ENCODE measurements at places on chromosomes 16 and 17. TPM values are rescaled to one million over a fixed set of nuclear protein-coding genes. Genes with fewer than 3 reads are reported as not detected.

TP53TG3 gene
- not detected for total RNA-seq

ADGRG3 gene
- not detected for total RNA-seq

CNGB1 gene
- total RNA-seq: not detected

DNAAF8 gene
- not detected for total RNA-seq

LAT gene
- 1.1 TPM for total RNA-seq

BCL6B gene
- 0.41 TPM for total RNA-seq

MT1E gene
- 103 TPM for total RNA-seq

TBC1D3C gene
- total RNA-seq: not detected
